Cardiac septum (tissue), 1 donor: ENCODE measurements at places on chromosomes 1 and 21. TPM values are rescaled to one million over a fixed set of nuclear protein-coding genes. Genes with fewer than 3 reads are reported as not detected.

DNA sequence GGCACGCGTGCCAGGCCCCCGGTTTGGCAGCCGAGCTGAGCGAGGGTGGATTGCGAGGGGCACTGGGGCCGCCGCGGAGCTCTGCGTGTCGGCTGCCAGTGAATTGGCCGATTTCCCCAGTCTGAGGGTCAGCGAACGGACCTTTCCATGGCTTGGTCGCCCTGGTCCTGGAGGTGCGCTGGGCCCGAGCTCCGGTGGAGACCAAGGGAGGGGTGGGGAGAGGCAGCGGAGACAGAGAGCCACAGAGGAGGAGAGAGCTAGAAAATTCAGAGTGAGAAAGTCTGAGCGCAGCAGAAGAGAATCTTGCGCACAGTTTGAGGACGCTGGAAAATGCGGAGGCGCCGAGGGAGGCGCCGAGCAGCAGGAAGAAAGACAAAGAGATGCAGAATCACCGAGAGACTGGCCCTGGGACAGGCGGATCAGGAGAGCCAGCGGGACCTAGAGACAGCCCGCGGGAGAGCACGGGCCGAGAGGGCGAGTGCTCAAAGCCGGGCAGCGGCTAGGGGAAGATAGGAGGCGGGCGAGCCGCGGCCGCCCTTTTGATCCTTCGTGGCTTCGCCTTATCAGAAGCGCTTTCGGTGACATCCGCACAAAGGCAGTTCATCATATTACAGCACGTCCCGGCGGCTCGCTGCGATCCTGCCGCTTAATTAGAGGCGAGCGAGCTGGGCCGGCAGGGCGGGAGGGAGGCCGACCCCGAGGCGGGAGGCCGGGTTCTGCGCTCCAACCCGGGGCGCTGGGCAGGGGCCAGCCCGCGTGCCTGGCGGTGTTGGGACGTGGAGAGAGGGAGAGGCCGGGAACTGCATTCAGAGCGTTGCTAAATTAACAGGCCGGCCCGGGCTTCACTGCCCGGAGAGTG lies 12.7 kb downstream of the PAX7 start:
- no peak for DNase-seq

DNA sequence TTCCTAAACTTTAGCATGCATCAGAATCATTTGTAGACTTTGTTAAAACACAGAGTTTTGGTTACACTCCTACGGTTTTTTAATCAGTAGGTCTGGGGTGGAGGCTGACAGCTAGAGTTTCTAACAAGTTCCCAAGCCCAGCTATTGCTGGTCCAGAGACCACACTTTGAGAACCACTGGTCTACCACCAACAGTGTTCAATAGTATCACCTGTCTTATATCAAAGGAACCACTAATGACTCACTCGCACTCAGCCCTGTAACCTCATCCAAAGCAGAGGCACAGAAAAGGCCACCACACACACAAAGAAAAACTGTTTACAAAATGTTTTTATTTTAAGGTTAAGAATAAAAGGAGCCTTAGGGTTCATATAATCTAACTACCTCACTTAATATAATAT lies 68.7 kb downstream of the HIVEP3 start:
- no peak for DNase-seq

- DNase-seq, result no peak
Measured at GRCh38 chr21:44980562-44981489, 41.0 kb downstream of the SLX9 start.

DNA sequence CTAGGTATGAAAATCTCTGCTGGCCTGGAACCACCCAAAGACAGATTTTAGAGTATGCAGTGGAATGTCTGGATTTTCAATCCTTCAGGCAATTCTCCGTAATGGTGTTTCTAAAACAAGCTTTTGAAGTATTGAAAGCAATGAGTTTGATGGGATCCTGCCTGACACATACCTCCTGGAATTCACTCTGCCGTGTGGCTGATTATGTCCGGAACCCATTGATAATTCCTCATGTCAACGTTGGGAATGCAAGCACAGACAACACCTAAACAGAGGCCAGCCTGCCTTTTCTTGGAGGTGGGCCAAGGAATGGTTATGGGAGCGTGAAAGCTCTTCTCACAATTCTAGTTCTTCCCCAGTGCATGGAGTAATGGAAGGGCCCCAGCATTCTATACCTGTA lies 168.9 kb upstream of the HMCN1 start:
- DNase-seq, result peak; percentile 74

IPP gene
- total RNA-seq, result 17.2 TPM

GRCh38 chr1:226663327-226663704 lies 75.8 kb downstream of the ITPKB start:
- DNase-seq, result no peak

DNA sequence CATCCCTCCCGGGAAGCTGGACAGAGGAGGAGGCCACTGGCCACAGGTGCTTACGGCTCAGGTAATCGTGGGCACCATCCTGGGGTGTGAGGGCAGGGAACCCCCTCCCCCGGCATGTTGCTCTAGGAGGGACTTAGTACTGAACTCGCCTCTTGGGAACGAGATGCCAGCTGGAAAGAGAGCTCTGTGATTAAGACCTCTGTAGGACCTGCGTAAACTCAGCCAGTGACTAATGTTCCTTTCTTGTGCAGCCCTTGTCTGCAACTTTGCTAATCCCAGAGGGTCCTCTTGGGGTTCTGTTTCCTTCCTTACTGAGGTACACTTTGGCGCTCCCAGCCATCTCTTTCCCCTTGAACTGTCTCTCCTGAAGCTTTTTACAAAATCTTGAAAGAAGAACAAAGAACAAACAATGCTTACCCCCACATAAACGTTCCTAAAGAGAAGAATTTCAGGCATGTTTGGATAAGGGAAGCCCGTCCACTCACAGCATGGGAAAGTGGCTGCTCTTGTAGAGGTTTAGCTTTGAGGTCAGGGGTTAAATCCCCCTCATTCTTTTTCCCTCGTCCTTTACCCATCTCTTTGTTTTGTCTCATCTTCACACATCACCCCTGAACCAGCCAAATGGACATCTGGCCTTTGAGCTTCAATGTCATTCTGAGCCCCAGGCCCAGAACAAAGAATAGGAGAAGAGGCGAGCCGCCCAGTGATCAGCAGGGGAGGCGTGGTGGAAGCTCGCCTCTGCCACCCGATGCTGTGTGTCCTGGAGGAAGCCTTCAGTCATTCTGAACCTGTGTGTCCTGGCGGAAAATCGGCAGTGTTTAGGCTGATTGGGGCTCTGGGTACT lies 37.4 kb downstream of the CITED4 start:
- DNase-seq, result no peak

- peak; percentile 91 for DNase-seq
Measured at GRCh38 chr1:233113009-233113879, 162.8 kb downstream of the NTPCR start.

MCOLN2 gene
- 0.13 TPM for total RNA-seq

FCRL6 gene
- total RNA-seq, result 0.16 TPM

BCAR3 gene
- total RNA-seq, result 6.9 TPM

DNA sequence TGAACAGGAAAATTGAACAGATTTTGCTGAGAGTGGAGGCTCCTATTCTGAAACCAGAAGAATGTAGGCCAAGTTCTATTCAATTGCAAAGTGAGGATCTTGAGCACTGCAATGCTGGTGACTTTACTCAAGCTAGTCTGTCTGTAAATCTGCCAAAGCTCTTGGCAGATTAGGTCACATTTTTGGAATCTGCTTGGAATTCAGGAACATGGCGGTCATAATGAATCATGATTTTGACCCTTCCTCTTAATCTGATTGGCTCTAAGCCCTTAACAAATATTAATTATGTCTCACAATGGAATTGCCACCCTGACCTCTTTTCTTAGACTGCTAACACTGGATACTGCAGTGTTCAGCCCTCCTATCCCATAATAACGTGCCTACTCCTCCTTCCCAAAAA lies 7.2 kb upstream of the GNG12 start:
- DNase-seq, result no peak

- no peak for DNase-seq
Measured at GRCh38 chr1:4734791-4735190, 80.4 kb downstream of the AJAP1 start.

- DNase-seq, result no peak
Measured at GRCh38 chr1:31421371-31422040, 8.5 kb downstream of the SERINC2 start.

KLHDC7A gene
- not detected for total RNA-seq

KIRREL1 gene
- total RNA-seq, result 10.9 TPM
